ENCODE measurements at places on chromosomes 5 and 9. TPM values are rescaled to one million over a fixed set of nuclear protein-coding genes. Genes with fewer than 3 reads are reported as not detected.

Gene IL3
- total RNA-seq, result not detected

Gene ASB6
- total RNA-seq, result 42.5 TPM

- no peak for DNase-seq
- H3K27ac ChIP-seq, result no peak overlapping the region
- no peaks in the 10 kb centered on the region for H3K4me1 ChIP-seq
- peaks cover 25% of the 10 kb centered on the region for H3K36me3 ChIP-seq
- no peaks in the 10 kb centered on the region for H3K27me3 ChIP-seq
Measured at GRCh38 chr5:109825450-109825849, 135.7 kb downstream of the MAN2A1 start.

DNA sequence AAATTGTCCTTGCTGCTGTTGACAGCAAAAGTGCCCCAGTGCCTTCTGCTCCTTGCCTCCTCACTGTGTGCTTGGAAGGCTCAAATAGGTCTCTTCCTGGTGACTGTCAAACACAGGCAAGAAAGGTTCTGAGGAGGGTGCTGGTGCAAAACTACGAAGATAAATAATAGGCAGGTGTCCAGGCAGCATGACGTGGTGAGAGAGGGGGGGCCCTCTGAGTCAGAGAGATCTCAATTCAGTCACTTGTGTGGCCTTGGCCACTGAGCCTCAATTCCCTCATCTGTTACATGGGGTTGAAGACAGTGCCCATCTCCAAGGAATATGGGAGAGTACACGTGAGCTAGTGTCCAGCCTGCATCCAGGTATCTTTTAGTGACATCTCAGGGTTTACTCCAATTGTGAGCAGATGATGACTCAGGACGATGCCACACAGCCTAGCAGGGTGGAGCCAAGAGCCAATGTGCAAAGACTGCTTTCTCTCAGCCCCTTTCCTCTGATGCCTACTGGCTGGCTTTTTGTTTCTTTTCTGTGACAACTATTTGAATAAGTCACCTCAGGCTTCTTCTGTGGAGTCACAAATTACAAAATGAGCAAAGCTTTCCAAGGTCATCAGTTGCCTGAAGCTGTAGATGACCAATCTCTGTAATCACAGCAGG lies 29.7 kb upstream of the SMIM32 start:
- no peak overlapping the region for H3K27ac ChIP-seq
- H3K4me3 ChIP-seq, result no peak overlapping the region
- DNase-seq, result no peak
- peaks cover 17% of the 10 kb centered on the region for H3K27me3 ChIP-seq
- H3K4me1 ChIP-seq, result no peaks in the 10 kb centered on the region
- H3K36me3 ChIP-seq, result no peaks in the 10 kb centered on the region

- no peak overlapping the region for H3K27ac ChIP-seq
- H3K36me3 ChIP-seq, result no peaks in the 10 kb centered on the region
- H3K27me3 ChIP-seq, result no peaks in the 10 kb centered on the region
- no peaks in the 10 kb centered on the region for H3K4me1 ChIP-seq
- no peak overlapping the region for H3K4me3 ChIP-seq
- DNase-seq, result no peak
Measured at GRCh38 chr9:18056993-18057369, 417.0 kb upstream of the ADAMTSL1 start.

DNA sequence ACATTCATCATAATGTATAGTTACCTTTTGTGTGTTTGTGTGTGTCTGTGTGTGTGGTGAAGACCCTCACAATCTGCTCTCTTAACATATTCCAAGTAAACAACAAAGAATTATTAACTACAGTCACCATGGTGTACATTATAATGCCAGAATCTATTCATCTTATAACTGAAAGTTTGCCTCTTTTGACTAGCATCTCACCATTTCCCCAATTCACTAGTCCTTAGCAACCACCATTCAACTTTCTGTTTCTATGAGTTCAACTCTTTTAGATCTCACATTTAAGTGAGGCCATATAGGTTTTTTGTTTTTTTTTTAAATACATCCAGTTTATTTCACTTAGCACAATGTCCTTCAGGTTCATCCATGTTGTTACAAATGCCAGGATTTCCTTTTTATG lies 83.6 kb downstream of the SMC2 start:
- H3K4me3 ChIP-seq, result no peak overlapping the region
- no peaks in the 10 kb centered on the region for H3K36me3 ChIP-seq
- DNase-seq, result no peak
- no peaks in the 10 kb centered on the region for H3K4me1 ChIP-seq
- no peak overlapping the region for H3K27ac ChIP-seq

GRCh38 chr5:54746346-54746745 lies 228.8 kb downstream of the SNX18 start:
- H3K4me1 ChIP-seq, result peaks cover 23% of the 10 kb centered on the region
- no peak overlapping the region for H3K27ac ChIP-seq
- no peaks in the 10 kb centered on the region for H3K27me3 ChIP-seq
- DNase-seq, result no peak
